ENCODE measurements at places on chromosomes 12 and 14.

DNA sequence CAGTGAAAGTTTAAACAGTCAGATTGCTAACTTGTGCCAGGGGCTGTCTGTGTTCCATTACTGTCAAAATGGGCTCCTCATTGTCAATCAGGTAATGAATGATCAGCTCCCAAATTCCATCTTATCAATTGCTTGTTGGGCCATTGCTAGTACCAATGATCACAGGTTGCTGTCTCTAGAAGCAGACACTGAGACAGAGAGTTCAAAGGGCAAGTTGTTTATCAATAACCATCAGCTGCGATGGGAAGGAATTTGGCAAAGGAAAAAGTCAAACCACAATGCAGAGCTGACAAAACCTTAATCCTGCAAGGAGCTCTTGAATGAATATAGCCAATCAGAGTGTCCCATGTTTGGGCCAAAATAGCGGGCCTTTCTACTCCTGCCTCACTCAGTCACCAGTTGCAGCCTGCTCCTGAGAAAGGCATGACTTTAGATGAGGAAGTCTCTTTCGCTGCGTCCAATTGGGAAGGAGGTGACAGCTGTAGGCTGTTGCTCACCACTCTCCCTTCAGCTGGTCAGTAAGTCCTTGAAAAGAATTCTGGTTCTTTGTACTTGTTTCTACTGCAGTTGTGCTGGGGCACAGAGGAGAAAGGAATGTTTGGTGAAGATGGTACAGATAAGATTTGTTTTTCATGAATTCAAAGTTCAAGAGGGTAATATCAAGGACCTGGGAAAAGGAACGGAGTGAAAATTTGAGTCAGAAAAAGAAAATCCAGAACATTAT lies 179.2 kb upstream of the PDE3A start:
- no peak for DNase-seq

GRCh38 chr14:51938821-51939220 lies 50.5 kb upstream of the RTRAF start:
- no peak for DNase-seq

- no peak for DNase-seq
These were observed 81.0 kb downstream of the AVPR1A start for GRCh38 chr12:63069860-63070617.

DNA sequence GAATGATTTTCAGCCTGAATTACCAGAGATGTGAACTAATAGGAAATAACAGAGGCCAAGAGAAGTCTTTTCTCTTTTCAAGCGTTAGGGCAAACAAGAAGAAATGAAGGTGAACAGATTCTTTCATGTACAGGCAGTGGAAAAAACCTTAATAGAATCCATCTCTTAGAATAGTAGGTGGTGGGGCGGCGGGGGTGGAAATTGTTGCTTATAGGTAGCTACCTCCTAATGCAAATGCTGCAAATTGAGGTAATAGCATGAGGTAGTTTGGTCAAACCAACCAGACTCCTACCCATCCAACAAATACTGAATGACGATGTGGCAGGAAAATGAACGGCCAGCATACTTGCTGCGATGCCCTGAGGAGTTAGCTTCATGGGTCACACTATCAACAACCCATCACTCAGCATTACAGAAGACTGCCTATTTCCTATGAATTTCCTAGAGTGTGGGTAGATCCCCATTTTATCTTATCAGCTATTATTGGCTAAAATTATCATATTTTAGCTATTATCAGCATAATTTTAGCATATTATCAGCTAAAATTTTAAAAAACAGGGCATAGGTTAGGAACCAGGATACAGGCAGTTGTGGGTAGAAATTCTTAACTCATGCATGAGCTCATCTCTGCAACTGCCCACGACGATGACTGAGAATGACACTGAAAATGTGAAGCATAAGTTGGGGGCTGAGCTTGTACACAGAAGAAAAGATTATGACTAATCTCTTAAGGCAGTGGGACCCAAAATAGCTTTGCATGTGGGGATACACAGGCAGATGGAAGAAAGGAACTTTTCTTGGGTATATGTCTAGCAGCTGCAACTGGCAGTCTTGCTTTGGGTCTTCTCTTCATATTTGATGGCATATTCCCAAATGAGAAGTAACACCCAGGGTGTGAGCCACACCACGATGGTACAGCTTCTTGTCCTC lies 68.7 kb downstream of the NIN start:
- no peak for DNase-seq

DNA sequence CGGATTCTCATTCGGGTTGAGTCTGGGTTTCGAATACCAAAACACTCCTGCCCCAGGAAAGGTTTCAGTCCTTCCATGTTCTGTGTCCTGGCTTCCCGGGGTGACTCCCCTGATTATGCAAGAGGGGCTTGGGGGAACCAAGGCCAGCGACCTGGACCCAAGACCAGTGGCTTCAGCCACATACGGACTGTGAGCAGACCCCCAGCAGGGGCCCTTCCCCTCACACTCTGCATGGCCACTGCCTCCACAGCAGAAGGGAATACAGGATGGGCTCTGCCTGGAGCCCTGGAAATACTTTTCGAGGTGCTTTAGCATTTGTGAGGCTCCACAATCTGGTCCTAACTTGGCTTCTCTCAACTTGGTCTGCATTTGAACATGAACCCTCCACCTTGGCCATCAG lies 19.1 kb downstream of the HDAC7 start:
- no peak for DNase-seq

DNA sequence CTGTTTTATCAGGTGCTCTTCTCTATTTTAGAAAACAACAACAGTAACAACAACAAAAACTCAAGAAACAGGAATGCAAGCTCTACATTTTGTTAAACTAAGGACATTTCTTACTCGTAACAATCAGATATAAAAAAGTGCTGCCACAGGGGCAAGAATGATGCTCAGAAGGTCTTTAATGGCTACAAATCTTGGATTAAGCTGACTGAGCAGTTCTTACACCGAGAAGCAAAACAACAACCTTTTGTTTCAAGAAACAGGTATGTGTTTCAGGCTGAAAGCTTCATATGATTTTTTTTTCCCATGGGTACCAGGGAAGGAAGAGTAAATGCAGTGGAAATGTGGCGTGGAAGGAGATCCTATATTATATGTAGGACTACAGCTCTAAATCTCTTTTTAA lies 786.8 kb upstream of the FBXO33 start:
- DNase-seq, result no peak

DNA sequence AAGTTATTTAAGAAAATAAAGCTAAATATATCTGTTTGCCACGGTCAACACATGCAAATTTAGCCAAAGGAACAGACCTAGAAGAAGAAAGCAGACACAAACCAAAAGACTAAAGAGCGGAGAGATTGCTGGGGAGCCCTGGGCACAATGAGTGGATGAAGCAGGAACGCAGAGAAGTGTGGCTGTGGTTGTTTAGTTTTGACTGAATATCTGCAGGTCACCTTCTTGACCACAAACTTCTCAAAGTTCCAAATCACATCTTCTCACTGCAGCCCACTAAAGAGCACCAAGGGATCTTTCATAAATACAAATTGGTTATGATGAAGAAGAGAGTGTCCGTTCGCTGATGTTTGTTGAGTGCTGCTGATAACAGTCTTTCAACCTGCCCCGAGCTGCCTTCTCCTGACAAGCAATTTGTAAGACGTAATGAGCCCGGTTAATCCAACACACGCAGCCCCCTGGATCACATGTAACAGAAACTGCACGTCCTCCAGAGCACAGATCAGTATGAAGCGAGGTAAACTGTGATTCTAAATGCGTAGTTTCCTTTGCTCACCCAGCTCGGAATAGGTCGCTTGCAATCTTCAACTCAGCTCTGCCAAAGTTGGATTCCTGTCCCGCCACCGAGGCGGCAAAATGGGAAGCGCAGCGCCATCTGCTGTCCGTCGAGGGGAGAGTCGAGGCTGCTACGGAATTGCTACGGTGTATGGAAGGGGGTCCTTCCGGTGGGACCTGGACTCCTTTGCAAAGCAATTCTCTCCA lies 120.8 kb downstream of the GXYLT1 start:
- DNase-seq, result peak; percentile 90

- no peak for DNase-seq
These were observed 57.6 kb upstream of the GALNT9 start for GRCh38 chr12:132386926-132387497.

- DNase-seq, result no peak
These were observed 9.4 kb upstream of the ACVR1B start for GRCh38 chr12:51942056-51942455.

DNA sequence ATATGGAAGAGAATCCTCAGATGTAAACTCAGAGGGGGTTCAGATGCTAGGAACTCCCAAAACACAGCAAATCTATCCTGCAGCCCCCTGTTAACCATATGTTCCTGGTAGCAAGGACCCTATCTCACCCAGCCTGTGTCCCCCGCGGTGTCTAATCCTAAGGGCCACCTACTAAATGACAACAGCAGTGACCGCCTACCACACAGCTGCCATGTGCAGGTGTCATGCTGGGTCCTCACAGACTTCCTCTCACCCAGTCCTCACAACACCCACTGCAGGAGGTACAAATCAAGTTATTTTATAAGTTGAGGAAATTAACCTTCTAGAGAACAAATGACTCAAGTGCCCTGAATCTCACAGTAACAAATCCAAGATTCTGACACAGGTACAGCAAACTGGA lies 73.9 kb downstream of the ITPK1 start:
- DNase-seq, result no peak
